NCI-H1092 (cell line): ENCODE measurements at places on chromosomes 4 and X.

GRCh38 chrX:95919605-95920004, 765.0 kb upstream of the DIAPH2 start:
- no peak for DNase-seq

- no peak for DNase-seq
Measured at GRCh38 chr4:159175989-159176375, 73.1 kb downstream of the RAPGEF2 start.

- no peak for DNase-seq
Measured at GRCh38 chr4:110793381-110793801, 170.5 kb upstream of the PITX2 start.

DNA sequence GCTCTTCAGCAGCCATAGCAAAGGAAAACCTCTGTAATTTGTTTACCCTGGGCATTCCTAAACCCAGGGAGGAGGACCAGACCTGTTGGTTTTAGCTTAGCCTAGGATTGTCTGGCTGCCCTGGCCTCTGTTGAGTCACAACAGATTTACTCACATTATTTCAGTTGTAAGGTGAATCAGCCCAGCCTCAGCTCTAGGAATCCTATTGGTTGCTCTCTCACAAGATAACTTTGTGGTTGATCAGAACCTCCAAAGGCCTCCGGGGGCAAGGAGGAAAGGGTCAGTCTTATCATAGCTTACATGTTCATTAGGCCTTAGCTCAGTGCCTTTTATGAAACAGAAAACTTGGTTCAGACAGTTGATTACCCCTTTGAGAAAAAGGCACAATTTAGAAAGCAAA, 41.0 kb downstream of the PDK3 start:
- DNase-seq: no peak

GRCh38 chrX:47578692-47579091, 3.5 kb upstream of the TIMP1 start:
- no peak for DNase-seq

DNA sequence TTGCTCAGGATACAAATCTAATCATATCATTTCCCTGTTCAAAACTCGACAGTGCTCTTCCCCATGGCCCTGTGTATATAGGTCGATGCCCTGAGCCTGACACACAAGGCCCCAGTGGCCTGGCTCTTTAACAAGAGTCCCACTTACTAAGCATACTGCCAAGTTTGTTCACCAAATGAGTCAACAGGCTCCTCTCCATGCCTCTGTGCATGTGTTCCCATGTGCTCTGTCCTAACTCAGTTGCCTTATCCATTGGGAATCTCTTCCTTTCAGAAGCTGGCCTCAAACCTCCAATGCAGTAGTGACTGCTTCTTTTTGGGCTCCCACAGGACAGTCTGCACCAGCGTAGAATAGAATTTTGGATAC, 18.9 kb upstream of the CXCR3 start:
- DNase-seq: no peak

GRCh38 chr4:96776920-96777527, 937.1 kb downstream of the PDHA2 start:
- no peak for DNase-seq

GRCh38 chr4:82524570-82525152, 37.1 kb downstream of the TMEM150C start:
- no peak for DNase-seq

DNA sequence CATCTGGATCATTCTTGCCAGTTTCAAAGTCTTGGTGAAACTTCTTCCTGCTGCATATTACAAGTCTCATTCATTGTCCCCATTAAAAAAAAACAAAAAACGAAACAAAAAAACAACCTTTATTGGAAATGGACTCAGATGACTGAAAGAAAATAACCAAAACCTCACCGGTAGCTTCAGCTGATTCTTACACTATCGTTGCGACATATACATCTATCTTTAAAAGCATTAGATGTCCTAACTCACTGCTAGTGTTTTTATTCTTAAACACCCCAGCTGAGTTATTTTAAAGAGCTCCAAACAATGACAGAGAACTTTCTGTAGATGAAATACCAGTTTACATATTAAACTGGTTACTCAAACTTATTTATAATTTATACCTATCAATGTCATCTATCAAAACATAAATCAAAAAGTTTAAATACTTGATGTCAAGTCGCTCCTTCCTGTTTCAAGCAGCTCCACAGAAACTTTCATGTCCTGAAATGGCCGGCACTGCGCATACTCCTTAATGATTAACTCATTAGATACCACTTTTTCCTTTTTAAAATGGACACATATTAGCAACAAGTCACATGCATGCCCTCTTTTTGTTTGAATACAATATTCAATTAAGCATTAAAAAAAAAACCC, 87.2 kb downstream of the HPRT1 start:
- DNase-seq: no peak

DNA sequence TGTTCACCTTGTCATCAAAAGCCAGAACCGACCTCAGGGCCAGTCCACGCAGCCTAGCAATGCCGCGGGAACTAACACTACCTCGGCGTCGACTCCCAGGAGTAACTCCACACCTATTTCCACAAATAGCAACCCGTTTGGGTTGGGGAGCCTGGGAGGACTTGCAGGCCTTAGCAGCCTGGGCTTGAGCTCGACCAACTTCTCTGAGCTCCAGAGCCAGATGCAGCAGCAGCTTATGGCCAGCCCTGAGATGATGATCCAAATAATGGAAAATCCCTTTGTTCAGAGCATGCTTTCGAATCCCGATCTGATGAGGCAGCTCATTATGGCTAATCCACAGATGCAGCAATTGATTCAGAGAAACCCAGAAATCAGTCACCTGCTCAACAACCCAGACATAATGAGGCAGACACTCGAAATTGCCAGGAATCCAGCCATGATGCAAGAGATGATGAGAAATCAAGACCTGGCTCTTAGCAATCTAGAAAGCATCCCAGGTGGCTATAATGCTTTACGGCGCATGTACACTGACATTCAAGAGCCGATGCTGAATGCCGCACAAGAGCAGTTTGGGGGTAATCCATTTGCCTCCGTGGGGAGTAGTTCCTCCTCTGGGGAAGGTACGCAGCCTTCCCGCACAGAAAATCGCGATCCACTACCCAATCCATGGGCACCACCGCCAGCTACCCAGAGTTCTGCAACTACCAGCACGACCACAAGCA, 898 bp downstream of the UBQLN2 start:
- DNase-seq: peak; percentile 23

DNA sequence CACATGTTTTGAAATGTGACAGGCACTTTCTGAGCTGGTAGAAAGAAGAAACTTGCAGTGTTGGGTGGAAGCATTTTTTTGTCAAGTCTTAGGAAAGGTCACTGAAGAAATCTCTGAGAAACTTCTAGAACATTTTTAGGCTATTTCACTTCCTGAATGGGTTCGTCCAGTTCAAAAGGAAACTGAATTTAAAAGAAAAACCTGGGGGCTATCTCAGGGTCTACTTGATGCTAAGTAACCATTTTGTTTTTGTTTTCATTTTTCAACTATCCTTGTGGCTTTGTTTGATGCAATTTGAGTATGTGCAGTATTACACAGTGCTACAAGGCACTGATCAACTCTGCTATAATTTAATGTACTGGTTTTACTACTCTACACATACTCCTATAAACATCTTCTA, 34.0 kb upstream of the AMOT start:
- no peak for DNase-seq

GRCh38 chr4:59869056-59869455, 1331.1 kb upstream of the ADGRL3 start:
- no peak for DNase-seq

- DNase-seq: no peak
Measured at GRCh38 chr4:6337331-6337935, 67.8 kb downstream of the WFS1 start.
